CD4-positive, alpha-beta T cell treated with Interleukin-1 beta for 1 hour (primary cell): ENCODE measurements at places on chromosomes 7 and 10.

DNA sequence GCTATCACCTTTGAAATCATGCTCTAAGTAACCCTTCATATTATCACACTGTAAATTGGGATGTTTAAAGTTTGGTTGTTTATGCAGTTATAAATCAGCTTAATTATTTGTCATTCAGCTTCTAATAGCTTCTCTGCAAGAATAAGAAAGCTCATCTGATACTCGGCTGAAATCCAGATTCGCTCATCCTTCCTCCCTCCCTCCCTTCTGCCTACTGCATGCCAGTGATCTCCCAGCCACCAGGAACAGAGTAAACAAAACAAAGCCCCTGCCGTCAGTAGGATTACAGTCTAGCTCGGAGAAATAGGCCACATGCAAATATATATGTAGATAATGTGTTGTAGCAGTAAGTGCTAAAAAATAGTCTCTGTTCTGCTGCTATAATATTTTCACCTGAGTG is 211.8 kb downstream of the NSUN6 start:
- no peak for DNase-seq

DNA sequence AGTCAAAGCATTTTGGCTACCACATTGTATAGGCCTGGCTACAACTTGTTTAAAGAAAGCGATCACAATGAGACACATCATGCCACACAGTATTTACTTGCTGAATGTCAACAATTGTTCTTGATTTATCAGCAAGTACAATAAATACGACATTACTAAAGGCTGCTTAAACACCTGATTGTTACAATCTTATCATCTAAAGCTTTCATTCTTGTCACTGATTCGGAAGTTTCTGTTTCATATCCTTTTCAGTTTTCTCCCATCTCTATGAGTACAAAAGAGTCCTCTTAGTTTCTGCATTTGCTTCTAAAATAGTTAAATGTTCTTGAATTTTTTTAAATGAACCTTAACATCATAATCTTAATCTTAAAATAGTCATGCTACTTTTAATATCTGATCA is 128.1 kb upstream of the LRRN3 start:
- no peak for DNase-seq

DNA sequence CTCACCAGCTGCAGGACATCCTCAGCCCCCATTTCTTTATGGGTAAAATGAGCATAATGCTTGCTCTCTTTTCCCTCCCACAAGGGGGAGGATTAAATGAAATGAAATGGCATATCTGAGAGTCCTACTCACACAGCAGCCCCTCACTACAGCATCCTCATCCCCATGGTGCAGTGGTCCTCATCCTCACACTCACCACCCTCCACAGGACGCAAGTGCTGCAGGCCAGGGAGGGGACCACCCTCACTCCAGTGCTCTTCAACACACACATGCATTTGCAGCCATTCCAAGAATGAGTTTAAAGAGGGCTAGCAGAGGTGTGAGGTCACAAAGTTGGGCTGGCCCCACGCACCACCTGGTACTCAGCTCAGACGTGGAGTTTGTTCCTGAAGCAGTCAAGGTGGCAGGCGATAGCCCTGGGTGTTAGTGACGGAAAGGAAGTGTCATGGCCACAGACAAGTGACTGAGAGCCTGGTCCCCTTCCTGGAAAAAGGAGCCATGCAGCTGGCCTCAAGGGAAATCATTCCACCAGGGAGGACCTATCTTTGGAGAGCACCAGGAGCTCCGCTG is 234.0 kb downstream of the TNS3 start:
- no peak for DNase-seq

DNA sequence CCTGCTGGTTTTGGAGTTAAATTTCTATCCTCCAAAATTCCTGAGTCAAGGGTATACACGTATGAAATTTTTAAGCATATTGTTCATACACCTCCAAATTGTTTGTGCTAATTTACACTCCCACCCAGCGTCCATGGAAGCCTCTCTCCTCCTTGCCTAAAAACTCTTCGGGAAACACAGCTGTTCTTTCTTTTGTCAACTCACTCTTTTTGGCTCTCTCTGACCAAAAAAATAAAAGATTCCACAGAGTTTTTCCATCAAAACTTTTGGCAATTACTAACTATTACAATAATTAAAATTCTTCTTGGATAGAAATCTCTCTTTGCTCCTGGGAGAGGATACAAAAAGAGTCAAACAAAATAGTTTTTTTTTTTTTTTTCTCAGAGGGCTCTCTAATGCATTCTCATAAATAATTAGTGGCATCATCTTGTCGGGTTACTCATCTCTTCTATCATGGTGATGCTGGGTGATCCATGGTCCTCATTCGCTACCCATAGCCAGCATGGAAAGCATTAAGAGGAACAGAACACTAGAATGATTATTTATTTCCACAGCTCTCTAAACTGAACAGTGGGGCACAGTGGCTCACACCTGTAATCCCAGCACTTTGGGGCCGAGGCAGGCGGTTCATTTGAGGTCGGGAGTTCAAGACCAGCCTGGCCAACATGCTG is 310.7 kb downstream of the SFMBT2 start:
- no peak for DNase-seq

DNA sequence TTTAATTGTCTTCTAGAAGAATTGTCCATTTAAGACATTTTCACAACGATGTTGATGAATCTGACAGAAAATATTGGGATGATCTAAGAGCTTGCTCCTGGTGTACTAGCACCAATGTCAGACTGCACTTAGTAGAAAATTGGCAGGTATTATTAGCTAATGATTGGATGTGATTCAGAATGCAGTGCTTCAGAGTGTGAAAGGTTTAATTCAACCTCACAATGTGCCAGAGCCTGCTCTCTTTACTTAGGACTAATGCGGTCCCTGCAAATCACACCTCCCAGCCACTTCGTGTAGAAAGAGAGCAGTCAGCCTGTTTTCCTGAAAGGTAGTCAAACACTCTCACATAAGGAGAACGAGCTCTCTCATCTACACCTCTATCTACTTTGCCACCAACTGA is 197.5 kb downstream of the ZNF438 start:
- DNase-seq: no peak

DNA sequence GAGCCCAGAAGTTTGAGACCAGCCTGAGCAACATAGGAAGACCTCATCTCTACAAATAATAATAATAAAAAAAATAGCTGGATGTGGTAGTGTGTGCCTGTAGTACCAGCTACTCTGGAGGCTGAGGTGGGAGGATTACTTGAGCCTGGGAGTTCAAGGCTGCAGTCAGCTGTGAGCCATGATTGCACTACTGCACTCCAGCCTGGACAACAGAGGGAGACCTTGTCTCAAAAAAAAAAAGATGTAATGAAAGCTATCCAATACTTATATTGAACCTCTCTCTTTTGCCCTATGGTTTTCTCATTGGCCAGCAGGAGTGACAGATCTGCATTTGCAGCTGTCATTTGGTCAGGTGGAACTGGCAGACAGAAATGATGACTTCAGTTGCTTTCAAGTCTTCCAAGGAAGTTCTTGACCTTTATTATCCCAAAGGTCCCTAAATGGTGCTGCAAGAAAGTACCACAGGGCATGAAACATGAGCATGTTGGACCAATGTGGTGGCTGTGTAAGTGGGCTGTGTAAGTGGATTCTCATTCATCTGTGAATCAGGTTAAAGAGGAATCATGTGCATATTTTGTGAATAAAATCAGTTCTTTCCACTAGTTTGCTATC is 99.4 kb downstream of the CALD1 start:
- no peak for DNase-seq

DNA sequence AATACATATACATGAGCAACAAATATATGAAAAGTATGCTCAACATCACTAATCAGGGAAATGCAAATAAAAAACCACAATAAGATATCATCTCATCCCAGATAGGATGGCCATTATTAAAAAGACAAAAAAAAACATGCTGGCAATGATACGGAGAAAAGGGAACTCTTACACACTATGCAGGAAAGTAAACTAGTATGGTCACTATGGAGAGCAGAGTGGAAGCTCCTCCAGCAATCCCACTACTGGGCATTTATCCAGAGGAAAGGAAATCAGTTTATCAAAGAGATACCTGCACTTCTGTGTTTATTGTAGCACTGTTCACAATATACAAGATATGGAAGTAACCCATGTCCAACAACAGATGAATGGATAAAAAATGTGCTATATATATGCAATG is 217.5 kb downstream of the SDK1 start:
- no peak for DNase-seq

GRCh38 chr7:16193631-16194030 is 227.7 kb downstream of the CRPPA start:
- DNase-seq: no peak

- no peak for DNase-seq
Measured at GRCh38 chr7:47233996-47234395, 347.9 kb downstream of the TNS3 start.

DNA sequence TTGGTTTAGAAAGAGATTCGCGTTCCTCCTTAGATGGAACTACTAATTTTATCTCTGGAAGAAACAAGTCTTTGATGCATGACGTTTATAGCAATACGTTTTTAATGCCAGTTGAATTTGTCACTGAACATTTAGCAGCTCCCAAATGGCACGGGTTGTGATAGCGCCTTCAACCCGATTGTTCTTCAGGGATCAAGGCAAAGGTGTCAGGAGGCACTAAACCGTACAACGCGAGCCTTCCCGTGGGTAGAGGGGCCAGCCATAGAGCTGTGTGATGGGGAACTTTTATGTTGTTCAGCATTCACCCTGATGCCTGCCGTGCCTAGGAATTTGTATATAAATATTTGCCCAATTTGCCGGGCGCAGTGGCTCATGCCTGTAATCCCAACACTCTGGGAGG is 3.4 kb downstream of the GET4 start:
- no peak for DNase-seq

DNA sequence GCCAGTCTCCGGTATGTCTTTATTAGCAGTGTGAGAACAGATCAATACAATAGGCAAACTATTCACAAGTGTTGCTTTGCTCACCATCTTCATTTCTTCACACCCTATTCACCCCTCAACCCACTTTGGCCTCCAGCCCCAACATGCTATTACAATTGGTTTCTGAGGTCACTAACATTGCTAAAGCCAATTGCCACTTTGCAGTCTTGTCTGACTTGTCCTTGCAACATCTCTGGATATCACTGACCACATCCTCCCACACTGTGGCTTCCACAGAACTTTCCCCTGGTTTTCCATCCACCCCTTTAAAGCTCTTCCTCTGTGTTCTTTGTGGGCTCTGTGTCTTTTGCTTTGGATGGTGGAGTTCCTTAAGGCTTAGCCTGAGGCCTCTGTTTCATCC is 5.2 kb upstream of the APBB1IP start:
- DNase-seq: no peak

DNA sequence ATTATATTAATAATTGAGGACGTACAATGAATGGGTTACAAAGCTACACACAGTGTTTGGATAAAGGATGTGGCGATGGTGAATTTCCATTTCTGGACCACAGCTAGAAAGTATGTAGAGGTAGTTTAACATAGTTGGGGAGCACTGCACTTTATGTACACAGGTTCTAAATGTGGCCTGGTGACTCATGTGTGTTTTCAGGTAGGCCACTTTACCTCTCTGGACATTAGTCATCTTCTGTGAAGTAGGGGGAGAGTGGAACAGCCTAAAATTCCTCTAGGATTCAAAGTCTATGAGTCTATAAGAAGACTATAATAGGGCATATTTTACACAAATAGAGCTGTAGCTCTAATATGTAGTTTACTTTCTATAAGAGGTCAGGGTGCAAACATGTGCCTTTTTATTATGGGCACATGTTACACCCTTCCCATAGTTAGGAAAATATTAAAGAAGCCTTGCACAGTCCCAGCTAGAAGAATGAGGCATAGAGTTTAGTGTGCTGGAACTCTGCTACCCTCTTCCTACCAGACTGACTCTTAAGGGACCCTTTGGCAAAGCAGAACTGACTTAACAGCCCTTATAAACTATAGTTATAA is 594.9 kb downstream of the LRMDA start:
- no peak for DNase-seq

DNA sequence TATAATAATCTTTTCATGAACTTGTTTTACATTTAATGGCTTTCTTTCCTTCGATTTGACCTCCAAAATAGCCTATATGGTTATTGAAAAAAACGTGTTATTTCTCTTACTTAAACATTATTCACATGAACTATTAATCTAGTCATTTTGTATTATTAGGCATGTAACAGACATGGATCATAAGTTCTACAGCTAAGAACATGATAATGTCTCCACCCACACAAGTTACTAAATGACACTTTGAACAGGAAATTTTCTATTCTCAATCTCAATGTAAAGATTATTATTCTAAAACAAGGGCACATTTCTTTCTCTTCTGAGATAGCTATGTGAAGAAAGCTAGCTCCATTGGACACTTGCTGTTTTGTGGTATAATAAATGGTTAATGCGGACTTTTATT is 10.0 kb downstream of the LAMB4 start:
- no peak for DNase-seq

- no peak for DNase-seq
Measured at GRCh38 chr10:26303366-26303765, 86.8 kb downstream of the GAD2 start.

DNA sequence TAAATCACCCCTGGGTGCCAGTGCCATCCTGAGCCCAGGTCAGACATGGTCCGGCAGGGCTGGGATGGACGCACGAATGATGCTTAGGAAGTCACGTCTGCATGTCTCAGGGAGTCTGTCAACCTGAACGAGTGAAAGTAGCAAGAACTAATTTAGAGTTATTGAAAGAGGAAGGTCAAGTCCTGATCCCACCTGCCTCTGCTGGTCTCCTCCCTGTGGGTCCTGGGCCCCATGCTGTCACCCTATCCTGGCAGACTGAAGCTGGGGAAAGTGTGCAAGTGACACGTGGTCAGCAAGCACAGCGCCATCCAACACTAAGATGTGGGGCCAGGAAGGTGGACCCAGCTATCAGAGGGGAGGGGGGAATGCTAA is 26.1 kb upstream of the GRID1 start:
- no peak for DNase-seq

GRCh38 chr10:44828508-44829142 is 82.5 kb upstream of the TMEM72 start:
- DNase-seq: no peak

DNA sequence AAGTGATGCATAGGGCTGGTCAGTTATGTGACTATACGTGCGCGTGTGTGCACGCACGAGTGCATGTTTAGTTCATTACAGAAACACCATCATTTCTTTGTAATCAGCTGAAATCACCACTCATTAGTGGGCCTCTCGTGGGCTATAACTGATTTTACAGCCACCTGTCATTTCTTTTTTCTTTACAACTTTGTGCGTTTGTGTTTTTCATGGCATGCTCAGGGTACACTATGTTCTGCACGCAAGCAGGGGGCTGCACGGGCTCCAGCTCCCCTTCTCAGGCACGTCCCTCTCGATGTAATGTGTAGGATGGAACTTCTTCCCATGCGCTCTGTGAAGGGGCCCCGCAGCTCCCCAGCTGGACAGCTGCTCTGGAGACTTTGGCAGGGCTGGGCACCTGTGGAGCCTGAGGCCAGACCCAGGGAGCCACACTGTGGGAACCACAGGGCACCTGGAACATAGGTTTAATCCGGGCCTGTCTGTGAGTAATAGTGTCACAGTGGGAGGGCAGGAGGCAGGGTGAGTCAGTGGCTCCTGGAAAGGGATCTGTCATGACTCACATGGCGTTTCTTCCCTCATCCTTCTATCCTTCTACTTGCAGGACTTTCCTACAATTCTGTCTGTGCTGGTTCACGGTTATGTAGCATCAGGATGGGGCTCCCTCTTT is 4.9 kb downstream of the GCK start:
- DNase-seq: no peak
